ENCODE measurements at places on chromosomes 11 and 22.
A peak's percentile ranks its signal among the peaks of the same experiment; 100 is the strongest.

- no peak for DNase-seq
Observed at GRCh38 chr22:26234296-26234695, 65.0 kb downstream of the SEZ6L start.

DNA sequence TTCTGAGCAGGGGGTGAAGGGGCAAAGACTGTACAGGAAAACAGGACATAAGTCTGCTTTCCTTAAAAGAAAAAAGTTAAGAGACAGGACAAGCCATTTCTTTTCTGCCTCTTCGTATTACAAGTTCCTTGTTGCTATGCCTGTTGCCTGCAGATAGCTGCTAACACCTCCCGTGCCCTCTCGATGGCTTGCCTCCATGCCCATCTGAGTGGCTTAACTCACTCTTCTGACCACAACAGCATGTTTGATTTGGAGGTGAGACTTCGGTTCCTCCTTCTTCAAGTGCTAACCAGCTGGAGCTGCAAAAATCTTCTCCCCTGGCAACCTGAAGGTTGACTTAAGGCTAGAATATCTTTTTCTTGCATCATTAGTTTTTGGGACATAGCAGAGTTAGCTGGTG is 103.1 kb downstream of the PRR5L start:
- no peak for DNase-seq

- DNase-seq, result no peak
Observed at GRCh38 chr22:20430720-20431510, 6.7 kb downstream of the SCARF2 start.

- no peak for DNase-seq
Observed at GRCh38 chr11:113147249-113147648, 167.1 kb upstream of the TTC12 start.

GRCh38 chr11:18703001-18703763 is 4.6 kb downstream of the TMEM86A start:
- no peak for DNase-seq

- DNase-seq, result peak; percentile 95
Observed at GRCh38 chr22:20569059-20570058, 61.9 kb downstream of the MED15 start.

DNA sequence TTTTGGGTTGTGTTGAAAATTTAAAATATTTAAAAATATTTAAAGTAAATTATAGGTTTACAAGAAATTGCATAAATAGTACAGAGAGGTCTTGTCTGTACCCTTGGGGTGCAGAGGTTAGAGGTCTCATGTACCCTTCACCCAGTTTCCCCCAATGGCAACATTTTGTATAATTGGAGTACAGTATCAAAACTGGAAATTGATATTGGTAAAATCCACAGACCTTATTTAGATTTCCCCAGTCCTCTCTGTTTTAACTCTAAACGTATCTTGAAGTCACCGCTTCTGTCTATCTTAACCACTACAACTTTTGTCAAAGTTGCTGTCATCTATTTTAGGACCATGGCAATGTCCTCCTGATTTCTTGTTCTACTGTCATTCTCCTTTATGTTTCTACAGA is 10.9 kb downstream of the THY1 start:
- no peak for DNase-seq

GRCh38 chr11:134119094-134119493 is 50.2 kb downstream of the JAM3 start:
- DNase-seq, result peak; percentile 61

DNA sequence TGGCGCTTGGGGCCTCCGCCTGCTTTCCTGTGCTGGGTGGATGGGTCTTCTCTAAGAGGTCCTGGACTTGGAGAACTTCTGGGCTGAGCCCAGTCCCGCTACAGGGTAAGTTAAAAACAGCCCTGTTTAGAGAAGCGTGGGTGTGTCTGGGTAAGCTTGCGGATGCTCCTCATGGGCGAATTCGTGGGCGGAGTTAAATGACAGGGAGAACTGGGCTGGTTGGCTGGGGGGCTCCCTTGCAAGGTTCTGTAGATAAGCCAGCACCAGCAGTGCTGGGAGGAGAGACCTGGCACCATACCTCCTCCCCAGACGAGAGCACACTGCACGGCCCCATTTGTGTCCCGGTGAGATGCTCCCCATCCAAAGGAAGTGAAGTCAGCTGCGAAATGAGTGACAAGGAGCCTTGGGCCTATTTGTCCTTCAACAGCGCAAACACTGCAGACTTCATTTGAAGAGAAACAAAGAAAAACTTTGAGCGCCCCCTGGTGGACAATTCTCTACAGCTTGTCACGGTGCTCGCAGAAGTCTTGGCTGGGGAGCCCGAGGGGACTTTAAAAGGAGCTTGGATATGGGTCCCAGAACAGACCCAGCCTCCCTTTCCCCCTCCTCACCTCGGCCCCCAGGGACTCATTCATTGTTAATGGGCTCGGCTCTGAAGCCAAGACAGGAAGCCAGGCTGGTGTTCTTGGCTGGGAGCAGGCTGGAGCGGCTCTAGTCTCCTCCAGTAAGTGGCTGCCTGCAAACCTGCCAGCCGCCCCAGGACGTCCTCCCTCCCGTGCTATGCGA is 39.5 kb downstream of the TP53I11 start:
- peak; percentile 87 for DNase-seq

- DNase-seq, result no peak
Observed at GRCh38 chr11:73461964-73462363, 85.8 kb downstream of the RELT start.

GRCh38 chr11:46951864-46952263 is 15.3 kb downstream of the CSTPP1 start:
- DNase-seq, result peak; percentile 12

DNA sequence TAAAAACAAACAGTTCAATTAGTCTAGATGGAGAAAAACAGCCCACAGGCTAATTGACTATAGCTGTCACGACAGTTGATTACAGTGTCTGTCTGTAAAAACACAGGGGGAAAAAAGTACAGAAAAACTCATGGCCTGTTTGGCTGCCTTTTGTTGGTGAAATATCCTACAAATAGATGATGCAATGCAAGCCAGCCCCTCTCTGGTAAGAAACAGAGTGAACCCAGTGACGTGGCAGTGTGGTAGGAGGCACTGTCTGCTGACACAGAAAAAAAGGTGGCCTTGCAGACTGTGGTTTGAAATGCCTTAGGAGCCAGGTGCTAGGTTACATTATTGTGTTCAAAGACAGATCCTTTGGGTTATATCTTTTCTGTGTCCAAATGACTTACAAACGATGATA is 431.4 kb upstream of the CCDC90B start:
- DNase-seq, result no peak

GRCh38 chr22:29581799-29582198 is 886 bp upstream of the NIPSNAP1 start:
- no peak for DNase-seq

Measured in fibroblast of the aortic adventitia (primary cell).